ENCODE measurements at places on chromosomes 6 and 20.

- peak; percentile 37 for DNase-seq
Observed at GRCh38 chr6:35469751-35470662, 1.8 kb downstream of the RPL10A start.

DNA sequence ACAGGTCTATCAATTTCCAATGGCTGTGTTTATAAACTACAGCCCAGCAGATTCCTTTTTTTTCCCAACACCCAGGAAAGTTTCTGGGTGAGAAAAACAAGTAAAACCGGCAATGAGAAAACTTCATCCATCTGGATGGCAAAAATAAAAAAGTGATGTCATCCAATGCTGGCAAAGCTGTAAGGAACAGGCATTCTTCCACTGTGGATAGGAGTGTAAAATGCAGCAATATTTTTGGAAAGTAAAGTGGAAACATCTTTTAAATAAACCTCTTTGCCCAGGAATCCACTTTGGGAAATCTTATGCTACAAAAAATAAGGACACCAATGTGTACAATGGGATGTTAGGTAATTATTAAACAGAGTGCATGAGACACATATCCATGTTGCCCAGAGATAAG, 102.1 kb upstream of the NT5E start:
- DNase-seq, result no peak

- no peak for DNase-seq
Observed at GRCh38 chr6:139265512-139266190, 26.1 kb downstream of the TXLNB start.

GRCh38 chr6:46760925-46761324, 14.2 kb downstream of the ANKRD66 start:
- no peak for DNase-seq

DNA sequence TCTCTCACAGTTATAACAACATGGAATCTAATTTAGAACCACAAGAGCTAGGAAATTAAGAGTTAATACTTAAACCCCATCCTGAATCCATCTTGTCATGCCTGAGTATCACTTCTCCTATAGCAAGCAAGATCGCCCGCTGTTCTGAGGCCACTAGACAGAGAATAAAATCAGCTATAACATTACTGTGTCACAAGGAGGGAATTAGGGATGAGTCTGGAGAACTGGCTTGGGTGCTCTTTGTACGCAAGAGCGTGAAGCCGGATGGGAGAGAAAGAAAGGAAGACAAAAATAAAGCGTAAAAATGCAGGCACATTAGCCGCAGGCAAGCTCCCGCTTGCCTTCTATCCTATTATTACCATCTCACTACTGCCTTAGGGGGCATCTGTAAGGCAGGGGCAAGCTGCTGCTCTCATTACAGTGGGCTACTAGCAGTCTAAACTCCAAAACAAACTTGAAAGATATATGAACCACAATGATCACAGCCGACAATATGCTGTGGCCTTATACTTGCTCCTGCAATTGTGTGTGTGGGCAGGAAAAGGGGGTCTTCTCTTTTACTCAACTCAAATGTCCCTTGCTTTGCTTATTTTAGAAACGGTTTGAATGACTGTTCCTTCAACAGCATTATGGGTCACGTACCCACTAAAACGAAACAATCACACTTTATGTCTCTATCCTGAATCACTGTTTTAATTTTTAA, 81.9 kb downstream of the GJA10 start:
- no peak for DNase-seq

DNA sequence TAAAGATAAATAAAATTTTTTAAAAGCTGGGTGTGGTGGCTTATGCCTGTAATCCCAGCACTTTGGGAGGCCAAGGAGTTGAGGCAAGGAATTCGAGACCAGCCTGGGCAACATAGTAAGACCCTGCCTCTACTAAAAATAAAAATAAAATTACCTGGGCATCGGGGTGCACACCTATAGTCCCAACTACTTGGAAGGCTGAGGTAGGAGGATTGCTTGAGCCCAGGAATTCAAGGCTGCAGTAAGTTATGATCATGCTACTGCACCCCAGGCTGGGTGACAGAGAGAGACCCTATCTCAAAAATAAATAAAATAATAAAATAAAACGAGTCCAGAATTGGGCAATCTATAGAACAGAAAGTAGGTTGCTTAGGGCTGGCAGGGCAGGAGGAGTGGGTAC, 228.7 kb downstream of the BCAS1 start:
- no peak for DNase-seq

DNA sequence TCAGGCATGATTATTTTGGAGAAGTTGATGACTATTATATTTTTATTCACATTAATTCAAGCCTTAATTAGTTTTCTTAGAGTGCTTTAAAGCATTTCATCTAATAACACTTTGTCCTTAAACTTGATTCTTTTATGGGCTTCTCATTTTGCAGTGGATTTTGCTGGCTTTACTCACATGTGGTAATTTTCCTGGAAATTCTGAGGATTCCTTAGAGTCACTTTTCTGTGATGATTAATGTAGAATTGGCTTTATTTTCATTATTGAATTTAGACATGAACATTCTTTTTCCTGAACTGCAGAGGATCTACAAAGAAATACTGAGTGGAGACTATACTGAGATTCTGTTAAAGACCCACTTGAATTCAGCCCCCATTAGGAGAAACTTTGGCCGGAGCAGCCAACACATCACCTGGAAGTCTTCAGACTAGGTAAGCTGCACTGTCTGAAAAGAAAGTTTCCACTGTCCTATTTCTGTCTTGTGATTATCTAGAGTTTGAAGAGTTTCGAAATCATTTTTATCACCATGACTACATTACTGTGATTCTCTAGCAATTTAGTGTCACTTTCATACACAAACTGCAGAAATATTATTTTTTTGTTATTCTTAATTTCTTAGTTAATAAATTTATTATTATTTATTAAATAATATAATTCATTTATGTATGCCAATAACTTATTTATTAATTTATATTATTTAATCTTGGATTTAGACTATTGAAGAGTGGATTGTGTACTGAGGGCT, 1.9 kb downstream of the RFPL4B start:
- no peak for DNase-seq

DNA sequence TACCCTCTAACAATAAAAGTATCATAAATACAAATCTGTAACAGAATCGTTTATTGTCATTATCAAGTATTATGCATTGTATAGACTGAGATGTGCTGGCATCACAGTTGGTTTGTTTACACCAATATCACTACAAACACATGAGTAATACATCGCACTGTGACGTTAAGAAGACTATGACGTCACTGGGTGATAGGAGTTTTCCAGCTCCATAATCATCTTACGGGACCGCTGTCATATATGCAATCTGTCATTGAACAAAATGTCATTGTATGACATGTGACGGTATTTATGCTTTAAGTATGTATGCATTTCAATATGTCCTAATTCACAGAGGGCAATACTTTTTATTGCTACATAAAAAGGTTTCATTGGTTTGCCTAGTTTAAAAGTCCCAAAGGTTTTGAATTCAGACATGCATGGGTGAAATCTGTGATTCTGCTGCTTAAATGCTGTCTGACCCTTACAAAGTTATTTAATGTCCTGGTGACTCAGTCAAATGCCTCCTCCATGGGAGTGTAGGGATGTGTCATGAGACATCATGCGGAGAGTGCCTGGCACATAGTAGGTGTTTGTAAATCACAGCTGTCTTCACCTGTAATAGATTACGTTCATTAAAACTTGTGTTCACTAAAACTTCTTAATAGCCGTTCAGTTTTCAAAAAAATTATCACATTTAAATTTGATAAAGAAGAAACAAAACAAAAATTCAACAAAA, 160.7 kb upstream of the PDE10A start:
- DNase-seq, result no peak

- DNase-seq, result no peak
Observed at GRCh38 chr6:113586413-113587077, 270.6 kb upstream of the MARCKS start.

DNA sequence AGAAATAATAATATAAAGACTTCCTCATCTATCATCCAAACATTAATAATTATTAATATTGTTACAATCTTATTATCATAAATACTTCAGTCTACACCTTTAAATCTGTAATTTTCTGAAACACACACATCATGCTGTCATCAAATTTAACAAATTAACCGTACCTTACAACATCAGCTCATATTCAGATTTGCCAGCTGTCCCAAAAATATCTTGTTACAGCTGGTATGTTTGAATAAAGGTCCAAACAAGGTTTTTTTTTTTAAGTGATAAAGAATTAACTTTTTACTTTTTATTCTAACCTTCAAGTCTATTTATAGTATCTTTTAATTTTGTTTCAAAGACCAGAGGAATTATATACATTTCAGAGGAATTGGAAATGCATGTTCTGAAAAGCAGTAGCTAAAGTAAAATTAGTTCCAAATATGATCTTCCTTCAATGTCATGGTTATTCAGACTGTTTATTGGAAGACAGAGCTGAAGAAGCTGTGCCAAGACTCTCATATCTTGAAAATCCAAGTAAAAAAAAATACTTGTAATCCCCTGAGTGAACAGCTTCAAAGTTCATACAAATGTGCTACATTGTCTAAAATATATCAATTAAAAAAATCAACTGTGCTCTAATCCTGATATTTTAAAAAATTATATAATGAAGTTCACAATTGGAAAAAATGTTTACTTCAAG, 161.7 kb upstream of the BMP5 start:
- no peak for DNase-seq

DNA sequence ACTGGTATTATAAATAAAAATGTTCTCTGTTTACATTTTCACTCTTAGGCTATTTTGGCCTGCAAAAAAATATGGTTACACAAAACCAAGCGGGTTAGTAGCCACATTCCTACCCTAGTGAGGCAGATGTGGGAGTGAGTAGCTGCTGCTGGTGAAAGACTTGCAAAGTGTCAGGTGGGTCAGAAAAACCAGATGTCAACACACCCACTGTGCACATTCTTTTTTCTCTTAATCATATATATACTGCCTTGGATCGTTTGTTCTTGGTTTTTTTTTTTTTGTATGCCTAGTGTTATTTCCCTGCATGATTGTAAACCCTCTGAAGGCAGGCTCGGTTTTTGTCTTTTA, 68.0 kb upstream of the TFB1M start:
- peak; percentile 90 for DNase-seq

DNA sequence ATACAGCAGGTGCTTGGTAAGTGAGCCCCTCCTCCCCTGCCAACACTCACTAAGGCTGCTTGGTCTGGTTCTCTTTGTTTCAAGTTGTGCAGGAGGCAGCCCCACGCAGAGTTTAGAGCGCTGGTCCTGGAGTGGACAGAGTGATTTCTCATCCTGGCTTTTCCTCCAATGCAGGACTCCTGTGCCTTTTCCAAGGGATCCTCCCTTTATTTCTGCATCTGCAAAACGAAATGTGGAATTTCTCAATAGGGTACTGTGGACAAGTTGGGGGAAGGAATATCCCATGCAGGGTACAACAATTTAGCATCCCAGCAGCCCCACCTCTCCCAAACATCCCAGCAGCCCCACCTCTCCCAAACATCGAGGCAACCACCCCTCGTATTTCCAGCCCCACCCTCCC, 30.6 kb upstream of the CCDC167 start:
- DNase-seq, result no peak

DNA sequence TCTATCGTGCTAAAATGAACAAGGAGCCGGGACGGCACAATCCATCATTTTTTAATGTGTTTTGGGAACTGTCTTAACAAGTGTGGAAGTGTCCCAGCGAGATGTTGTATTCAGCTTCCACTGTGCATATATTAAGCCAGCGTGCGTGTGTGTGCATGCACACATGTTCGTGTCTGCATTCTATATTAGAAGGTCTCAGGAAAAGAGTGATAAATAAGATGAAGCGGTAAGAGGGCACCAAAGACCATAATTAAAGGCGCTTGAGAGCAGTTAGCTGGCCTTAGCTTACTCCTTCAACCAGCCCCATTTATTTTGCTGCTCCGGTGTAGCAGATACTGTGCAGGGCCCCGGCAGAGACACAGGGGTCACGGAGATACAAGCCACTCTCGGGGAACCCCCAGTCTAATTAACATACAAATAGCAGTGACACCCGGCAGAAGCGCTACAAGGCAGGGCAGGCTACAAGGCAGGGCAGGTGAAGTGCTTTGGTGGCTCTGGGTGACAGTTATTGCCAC, 206.5 kb upstream of the RREB1 start:
- no peak for DNase-seq

DNA sequence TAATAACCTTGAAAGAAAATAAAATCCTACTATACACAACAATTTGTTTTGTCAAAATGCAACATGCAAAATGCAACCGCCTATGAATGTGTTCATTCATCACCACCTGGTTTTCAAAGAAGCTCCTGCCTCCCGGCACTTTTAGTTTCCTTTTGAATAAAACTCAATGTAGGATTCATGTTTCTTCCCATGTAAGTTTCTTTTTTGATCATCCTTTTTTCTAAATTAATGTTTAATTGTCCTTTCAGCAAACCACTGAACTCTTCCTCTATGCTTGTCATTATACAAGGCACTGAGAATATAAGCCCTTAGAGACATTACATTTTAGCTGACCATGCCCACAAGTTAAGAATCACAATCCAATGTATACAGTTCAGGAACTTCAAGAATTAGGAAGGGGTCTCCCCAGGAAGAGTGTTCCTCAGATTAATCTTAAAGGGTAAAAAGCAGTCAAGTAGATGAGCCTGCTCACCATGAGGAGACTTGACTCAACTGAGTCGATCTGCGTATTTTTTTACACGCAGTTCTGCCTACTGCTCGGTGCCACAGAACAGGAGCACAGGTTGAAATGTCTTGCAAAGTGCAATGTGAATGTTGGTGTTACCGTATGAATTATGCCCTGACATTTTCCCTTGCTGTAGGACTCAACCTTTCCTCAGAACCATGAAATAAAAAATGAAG, 7.2 kb upstream of the THEMIS start:
- DNase-seq, result no peak

- no peak for DNase-seq
Observed at GRCh38 chr20:9122571-9122970, 53.7 kb downstream of the PLCB4 start.

All from fibroblast of villous mesenchyme (primary cell).